CD14-positive monocyte (primary cell): ENCODE measurements at places on chromosomes 11 and 22.

DNA sequence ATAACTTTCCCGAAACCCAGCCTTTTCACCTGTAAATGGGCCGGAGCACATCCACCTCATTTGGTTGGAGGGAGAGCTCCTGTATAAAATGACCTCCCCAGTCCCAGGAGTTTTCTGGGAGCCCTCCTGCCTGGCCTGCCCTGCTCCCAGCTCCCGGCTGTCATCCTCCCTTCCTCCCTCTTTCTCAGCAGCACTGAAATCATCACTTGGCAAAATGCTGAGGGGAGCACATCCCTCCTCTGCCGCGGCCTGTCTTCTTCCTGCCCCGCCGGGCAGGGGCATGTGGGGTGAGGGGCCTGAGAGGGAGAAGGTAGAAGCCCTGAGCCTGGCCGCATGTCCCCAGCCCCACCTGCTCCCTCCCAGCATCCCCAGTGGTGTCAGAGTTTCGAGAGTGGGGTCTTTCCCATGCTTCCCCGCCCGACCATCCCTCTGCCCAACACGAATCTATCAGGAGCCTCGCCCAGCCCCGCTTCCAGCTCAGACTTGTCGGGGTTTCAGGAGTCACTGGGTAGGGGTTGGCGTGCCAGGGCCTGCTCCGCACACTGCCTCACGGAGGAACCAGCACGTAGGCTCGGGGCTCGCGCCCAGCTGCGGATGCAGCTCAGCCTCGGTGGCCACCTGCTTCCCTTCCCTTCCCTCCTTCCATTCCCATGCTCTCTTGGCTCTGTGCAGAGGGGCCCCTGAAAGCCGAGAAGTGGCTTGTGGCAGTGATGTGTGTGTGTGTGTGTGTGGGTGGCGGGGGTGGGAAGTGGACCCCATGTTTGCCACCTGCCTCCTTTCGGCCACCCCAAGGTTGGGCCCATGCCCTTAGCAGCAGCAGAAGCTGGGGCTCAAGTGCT lies 37.1 kb downstream of the NECTIN1 start:
- H3K27me3 ChIP-seq = no peaks in the 10 kb centered on the region
- H3K36me3 ChIP-seq = no peaks in the 10 kb centered on the region
- no peak overlapping the region for H3K4me3 ChIP-seq
- no peak for DNase-seq

GRCh38 chr11:85903811-85904210 lies 48.6 kb downstream of the CCDC83 start:
- no peaks in the 10 kb centered on the region for H3K36me3 ChIP-seq
- no peaks in the 10 kb centered on the region for H3K27me3 ChIP-seq
- H3K4me1 ChIP-seq = peaks cover 18% of the 10 kb centered on the region
- no peak overlapping the region for H3K4me3 ChIP-seq
- H3K27ac ChIP-seq = no peak overlapping the region

- H3K27ac ChIP-seq = no peak overlapping the region
- no peaks in the 10 kb centered on the region for H3K36me3 ChIP-seq
- no peak for DNase-seq
- no peaks in the 10 kb centered on the region for H3K27me3 ChIP-seq
Measured at GRCh38 chr11:71194710-71195109, 57.7 kb downstream of the SHANK2 start.

- peaks cover 16% of the 10 kb centered on the region for H3K36me3 ChIP-seq
- no peak overlapping the region for H3K4me3 ChIP-seq
- no peak overlapping the region for H3K27ac ChIP-seq
- H3K4me1 ChIP-seq = peaks cover 29% of the 10 kb centered on the region
- no peaks in the 10 kb centered on the region for H3K27me3 ChIP-seq
Measured at GRCh38 chr11:47532597-47533213, 20.2 kb downstream of the CELF1 start.

- no peak overlapping the region for H3K4me3 ChIP-seq
- no peaks in the 10 kb centered on the region for H3K36me3 ChIP-seq
- H3K27me3 ChIP-seq = no peaks in the 10 kb centered on the region
Measured at GRCh38 chr11:21007297-21007696, 337.9 kb downstream of the NELL1 start.

GRCh38 chr11:117387992-117388755 lies 60.5 kb downstream of the CEP164 start:
- no peaks in the 10 kb centered on the region for H3K4me1 ChIP-seq
- DNase-seq = no peak
- no peak overlapping the region for H3K4me3 ChIP-seq
- no peak overlapping the region for H3K27ac ChIP-seq
- H3K36me3 ChIP-seq = peaks cover 67% of the 10 kb centered on the region
- H3K27me3 ChIP-seq = no peaks in the 10 kb centered on the region

DNA sequence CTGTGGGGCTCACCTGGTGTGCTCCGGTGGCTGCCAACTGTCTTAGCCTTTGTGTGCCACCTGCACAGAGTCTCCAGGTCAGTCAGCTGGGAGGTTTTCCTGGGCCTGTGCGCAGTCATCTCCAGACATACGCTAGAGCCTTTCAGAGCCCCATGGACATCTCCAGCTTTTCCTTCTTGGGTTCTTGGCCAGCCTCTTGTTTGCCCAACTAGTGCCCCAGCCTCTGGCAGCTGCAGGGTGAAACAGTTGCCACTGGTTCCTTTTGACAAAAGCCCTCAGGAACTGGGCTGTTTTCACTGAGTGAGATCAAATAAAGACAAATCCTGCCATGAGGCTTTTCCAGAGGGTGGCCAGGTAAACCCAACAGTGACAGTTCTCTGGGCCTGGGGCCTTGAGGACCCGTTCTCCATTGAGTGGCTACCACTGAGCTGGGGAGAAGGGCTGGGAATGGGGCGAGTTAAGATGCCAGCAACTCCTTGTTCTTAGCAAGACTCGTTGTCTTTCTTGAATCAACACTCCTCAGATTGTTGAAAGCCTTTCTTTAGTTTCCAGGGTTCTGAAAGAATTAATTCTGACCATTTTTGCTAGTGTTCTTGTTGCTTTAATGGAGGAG lies 16.7 kb upstream of the RANBP1 start:
- no peaks in the 10 kb centered on the region for H3K27me3 ChIP-seq
- no peak overlapping the region for H3K27ac ChIP-seq
- no peaks in the 10 kb centered on the region for H3K4me1 ChIP-seq

- H3K36me3 ChIP-seq = no peaks in the 10 kb centered on the region
- peaks cover 7% of the 10 kb centered on the region for H3K27me3 ChIP-seq
- no peak overlapping the region for H3K4me3 ChIP-seq
- no peaks in the 10 kb centered on the region for H3K4me1 ChIP-seq
Measured at GRCh38 chr11:71563406-71563805, 2.0 kb upstream of the KRTAP5-10 start.

DNA sequence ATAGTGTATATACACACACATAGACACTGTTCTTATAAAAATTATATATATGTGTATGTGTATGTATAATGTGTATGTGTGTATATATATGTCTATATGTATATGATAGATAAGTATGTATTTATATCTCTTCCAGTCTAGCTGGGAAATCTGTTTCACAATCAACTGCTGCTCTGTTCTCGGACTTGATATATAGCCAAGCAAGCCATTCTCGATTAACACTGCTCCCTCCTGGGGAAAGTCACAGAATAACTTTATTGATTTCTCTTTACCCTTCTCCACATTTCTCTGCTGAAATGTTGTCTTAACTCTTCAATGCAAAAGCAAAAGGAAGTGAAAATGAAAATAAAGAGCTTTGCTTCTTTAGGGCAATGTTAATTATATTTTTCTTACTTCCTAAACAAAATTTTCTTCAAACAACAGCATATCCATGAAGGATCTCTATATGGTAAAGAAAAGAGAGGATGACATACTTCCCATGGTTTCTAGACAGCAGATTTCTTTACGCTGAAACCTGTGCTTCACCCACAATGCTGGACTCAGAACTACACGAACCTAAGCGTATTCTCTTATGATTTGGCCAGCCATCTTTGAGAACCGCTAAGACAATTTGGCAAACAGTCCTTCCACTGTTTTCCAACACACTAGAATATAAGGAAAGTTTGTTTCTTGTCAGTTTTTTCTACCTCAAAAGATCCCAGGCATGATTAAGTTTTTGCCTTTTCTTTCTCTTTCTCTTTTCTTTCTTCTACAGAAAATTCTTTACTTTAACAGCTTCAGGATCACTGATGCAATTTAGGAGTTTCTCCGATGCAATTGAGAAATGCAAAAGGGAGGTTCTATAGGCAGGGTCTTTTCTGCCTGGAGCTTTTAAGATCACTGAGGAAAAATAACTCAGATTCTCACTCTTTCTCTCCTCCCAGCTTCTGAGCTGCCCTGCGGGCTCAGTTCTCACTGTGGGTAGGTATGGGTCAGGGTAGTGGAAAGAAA lies 1.9 kb downstream of the BLID start:
- no peak for DNase-seq
- no peak overlapping the region for H3K27ac ChIP-seq
- H3K4me3 ChIP-seq = no peak overlapping the region
- no peaks in the 10 kb centered on the region for H3K27me3 ChIP-seq
- H3K36me3 ChIP-seq = no peaks in the 10 kb centered on the region

- DNase-seq = no peak
- H3K4me3 ChIP-seq = no peak overlapping the region
Measured at GRCh38 chr11:24413391-24413790, 83.5 kb upstream of the LUZP2 start.

- H3K4me3 ChIP-seq = no peak overlapping the region
- DNase-seq = no peak
- H3K27me3 ChIP-seq = no peaks in the 10 kb centered on the region
- H3K4me1 ChIP-seq = no peaks in the 10 kb centered on the region
- no peak overlapping the region for H3K27ac ChIP-seq
Measured at GRCh38 chr11:17634776-17635550, 84.4 kb upstream of the MYOD1 start.

DNA sequence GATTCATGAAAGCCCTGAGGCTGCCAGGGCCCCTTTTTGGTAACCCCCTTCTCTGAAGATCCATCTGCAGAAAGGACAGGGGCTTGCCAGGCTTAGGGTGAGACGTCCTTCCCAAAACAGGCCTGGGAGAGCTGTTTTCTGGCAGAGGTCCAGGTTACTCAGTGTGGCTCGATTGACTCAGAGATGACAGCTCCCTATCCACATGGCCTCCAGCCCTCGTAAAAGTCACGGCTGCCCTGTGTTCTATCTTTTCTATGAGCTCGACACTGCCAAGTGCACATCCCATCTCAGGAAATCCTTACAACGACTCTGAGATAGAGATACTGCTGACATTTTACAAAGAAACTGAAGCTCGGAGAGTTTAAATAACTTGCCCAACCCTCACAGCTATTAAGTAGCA lies 20.4 kb downstream of the ADAMTS8 start:
- no peak for DNase-seq
- no peak overlapping the region for H3K4me3 ChIP-seq
- H3K27ac ChIP-seq = no peak overlapping the region
- no peaks in the 10 kb centered on the region for H3K36me3 ChIP-seq
- no peaks in the 10 kb centered on the region for H3K4me1 ChIP-seq

GRCh38 chr11:27718863-27719545 lies 18.7 kb upstream of the BDNF start:
- H3K27ac ChIP-seq = no peak overlapping the region
- H3K27me3 ChIP-seq = peaks cover 94% of the 10 kb centered on the region
- no peaks in the 10 kb centered on the region for H3K36me3 ChIP-seq
- peaks cover 5% of the 10 kb centered on the region for H3K4me1 ChIP-seq
- H3K4me3 ChIP-seq = no peak overlapping the region

DNA sequence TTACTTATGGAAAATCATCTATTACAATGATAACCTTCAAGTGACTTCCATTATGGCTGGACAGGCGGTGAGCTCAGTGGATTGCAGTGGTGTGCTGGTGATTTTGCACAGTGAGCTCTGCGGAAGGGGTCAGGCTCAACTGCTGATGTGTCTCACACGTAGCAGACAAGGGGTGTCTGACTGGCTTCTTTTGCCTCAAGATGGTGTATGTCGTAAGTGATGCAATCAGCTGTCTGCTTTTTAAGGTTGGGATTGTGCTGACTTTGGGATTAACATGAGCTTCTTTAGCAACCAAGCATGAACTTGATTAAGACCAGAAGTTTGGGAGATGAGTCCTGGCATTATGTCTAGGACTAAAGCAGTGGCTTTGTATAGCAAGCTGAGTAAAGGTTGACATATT lies 49.5 kb downstream of the POLD3 start:
- no peaks in the 10 kb centered on the region for H3K4me1 ChIP-seq
- H3K27ac ChIP-seq = no peak overlapping the region
- peaks cover 100% of the 10 kb centered on the region for H3K36me3 ChIP-seq
- H3K4me3 ChIP-seq = no peak overlapping the region

- peaks cover 41% of the 10 kb centered on the region for H3K4me1 ChIP-seq
- peak overlapping the region; percentile 80 for H3K4me3 ChIP-seq
- peak overlapping the region; percentile 100 for H3K27ac ChIP-seq
Measured at GRCh38 chr22:29268511-29269229, 602 bp downstream of the EWSR1 start.

GRCh38 chr11:67311556-67312082 lies 8.3 kb downstream of the SSH3 start:
- H3K4me1 ChIP-seq = peaks cover 30% of the 10 kb centered on the region
- no peak for DNase-seq
- H3K27me3 ChIP-seq = no peaks in the 10 kb centered on the region
- peak overlapping the region; percentile 40 for H3K27ac ChIP-seq
- H3K4me3 ChIP-seq = no peak overlapping the region

GRCh38 chr11:81920205-81920604 lies 813.5 kb downstream of the FAM181B start:
- H3K4me3 ChIP-seq = no peak overlapping the region
- H3K27ac ChIP-seq = no peak overlapping the region
- no peak for DNase-seq
- no peaks in the 10 kb centered on the region for H3K27me3 ChIP-seq
- H3K4me1 ChIP-seq = no peaks in the 10 kb centered on the region
- H3K36me3 ChIP-seq = no peaks in the 10 kb centered on the region

DNA sequence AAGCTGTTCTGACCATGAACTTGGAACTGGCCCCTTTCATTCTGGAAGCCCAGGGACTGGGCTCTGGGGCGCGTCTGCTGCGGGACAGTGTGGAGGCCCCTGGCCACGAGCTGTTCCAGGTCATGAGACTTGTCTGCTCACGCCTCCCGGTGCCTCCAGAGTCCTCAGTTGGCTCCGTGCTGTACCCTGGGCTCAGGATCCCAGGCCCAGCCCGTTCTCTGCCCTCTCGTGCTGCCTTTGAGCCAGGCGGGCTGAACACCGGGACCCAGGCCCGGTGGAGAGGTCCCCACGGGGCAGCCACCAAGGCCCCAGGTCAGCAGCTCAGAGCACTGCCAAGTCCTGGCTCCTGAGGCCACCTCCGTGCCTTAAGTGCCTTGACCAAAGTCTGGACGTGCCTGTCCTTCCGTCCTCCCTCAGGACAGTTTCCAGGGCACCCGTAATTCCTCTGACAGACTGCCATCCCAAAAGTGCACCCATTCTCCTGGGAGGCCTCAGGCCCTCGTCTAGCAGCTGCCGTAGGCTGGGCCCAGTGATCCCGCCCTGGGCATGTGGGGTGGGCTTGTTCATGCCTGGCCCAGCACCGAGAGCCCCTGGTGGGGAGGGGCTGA lies 36.3 kb upstream of the PPARA start:
- no peaks in the 10 kb centered on the region for H3K27me3 ChIP-seq
- H3K27ac ChIP-seq = no peak overlapping the region
- peaks cover 8% of the 10 kb centered on the region for H3K4me1 ChIP-seq
- peaks cover 29% of the 10 kb centered on the region for H3K36me3 ChIP-seq
- H3K4me3 ChIP-seq = no peak overlapping the region
- no peak for DNase-seq

GRCh38 chr11:26851696-26852095 lies 129.8 kb upstream of the SLC5A12 start:
- no peak overlapping the region for H3K4me3 ChIP-seq
- no peaks in the 10 kb centered on the region for H3K4me1 ChIP-seq
- no peaks in the 10 kb centered on the region for H3K36me3 ChIP-seq
- H3K27ac ChIP-seq = no peak overlapping the region
- DNase-seq = no peak

- H3K4me3 ChIP-seq = no peak overlapping the region
- H3K36me3 ChIP-seq = no peaks in the 10 kb centered on the region
- H3K27me3 ChIP-seq = no peaks in the 10 kb centered on the region
- H3K4me1 ChIP-seq = peaks cover 8% of the 10 kb centered on the region
- no peak for DNase-seq
Measured at GRCh38 chr11:47606731-47607130, 12.5 kb upstream of the C1QTNF4 start.
